ENCODE measurements at places on chromosomes 3 and 15.

- no peak for DNase-seq
- H3K4me3 ChIP-seq, result no peak overlapping the region
- H3K27me3 ChIP-seq, result no peaks in the 10 kb centered on the region
- no peak overlapping the region for H3K27ac ChIP-seq
- no peaks in the 10 kb centered on the region for H3K36me3 ChIP-seq
Observed at GRCh38 chr3:30454636-30455035, 151.8 kb upstream of the TGFBR2 start.

- H3K36me3 ChIP-seq, result no peaks in the 10 kb centered on the region
- H3K4me1 ChIP-seq, result no peaks in the 10 kb centered on the region
- no peak overlapping the region for H3K27ac ChIP-seq
- no peak overlapping the region for H3K4me3 ChIP-seq
Observed at GRCh38 chr15:67903708-67904107, 63.9 kb upstream of the RNU6-1 start.

DNA sequence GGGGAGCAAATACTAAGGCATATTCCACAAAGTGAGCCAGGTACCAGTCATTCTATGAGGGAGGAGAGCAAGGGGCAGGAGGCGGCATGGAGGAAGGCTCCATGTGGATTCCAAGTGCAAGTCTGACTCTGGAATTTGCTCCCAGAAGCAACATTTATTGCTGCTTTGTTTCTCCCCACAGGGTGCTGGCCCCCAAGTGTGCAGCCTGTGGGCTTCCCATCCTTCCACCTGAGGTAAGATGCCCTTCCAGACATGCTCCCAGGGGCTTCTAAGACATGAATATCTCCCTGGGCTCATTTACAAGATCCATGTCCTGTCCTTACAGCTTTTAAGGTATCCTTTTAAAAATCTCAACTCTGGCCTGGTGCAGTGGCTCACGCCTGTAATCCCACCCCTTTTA lies 15.9 kb upstream of the SACM1L start:
- H3K4me3 ChIP-seq, result no peak overlapping the region
- no peaks in the 10 kb centered on the region for H3K27me3 ChIP-seq
- H3K4me1 ChIP-seq, result peaks cover 14% of the 10 kb centered on the region
- peak overlapping the region; percentile 77 for H3K27ac ChIP-seq

DNA sequence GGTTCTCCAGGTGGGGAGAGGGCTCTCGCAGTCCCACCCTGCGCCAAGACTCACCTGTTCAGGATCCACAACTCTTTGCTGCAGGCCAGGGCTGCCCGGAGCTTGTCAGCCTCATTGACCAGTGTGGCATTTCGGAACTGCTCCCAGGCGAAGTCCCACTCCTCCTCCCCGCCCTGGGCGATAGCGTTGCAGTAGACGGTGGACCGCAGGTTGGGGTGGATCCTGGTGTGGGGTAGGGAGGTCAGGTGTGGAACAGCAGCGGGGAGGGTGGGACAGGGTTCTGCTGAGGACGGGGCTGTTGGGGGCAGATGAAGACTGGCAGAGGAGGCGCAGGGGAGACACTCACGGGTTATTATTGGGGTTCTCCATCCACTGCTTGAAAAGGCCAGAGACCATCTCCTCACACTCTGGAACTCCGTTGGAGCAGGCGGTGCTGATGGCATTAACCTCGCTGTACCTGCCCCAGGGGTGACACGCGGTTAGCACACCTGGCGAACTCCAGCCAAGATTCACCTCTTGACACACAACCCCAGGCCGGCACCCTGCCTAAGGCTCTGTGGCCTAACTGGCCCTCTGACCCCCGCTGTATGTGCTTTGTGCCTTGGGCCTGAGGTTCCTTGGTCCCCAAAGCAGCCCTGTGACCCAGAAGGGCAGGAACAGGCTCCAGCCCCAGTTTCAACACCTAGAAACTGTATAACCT lies 16.1 kb downstream of the MESP2 start:
- no peak for DNase-seq
- H3K4me3 ChIP-seq, result no peak overlapping the region
- no peak overlapping the region for H3K27ac ChIP-seq

GRCh38 chr3:110139048-110139447 lies 801.7 kb upstream of the DPPA4 start:
- no peak overlapping the region for H3K4me3 ChIP-seq
- no peak overlapping the region for H3K27ac ChIP-seq
- peaks cover 5% of the 10 kb centered on the region for H3K27me3 ChIP-seq
- H3K4me1 ChIP-seq, result no peaks in the 10 kb centered on the region
- DNase-seq, result no peak

GRCh38 chr15:98758224-98758623 lies 109.9 kb downstream of the IGF1R start:
- H3K4me3 ChIP-seq, result no peak overlapping the region
- DNase-seq, result no peak
- H3K4me1 ChIP-seq, result peaks cover 4% of the 10 kb centered on the region
- H3K36me3 ChIP-seq, result no peaks in the 10 kb centered on the region
- no peak overlapping the region for H3K27ac ChIP-seq

- no peak overlapping the region for H3K4me3 ChIP-seq
- no peak for DNase-seq
- H3K36me3 ChIP-seq, result peaks cover 4% of the 10 kb centered on the region
- peaks cover 14% of the 10 kb centered on the region for H3K27me3 ChIP-seq
- peaks cover 2% of the 10 kb centered on the region for H3K4me1 ChIP-seq
Observed at GRCh38 chr15:76163457-76164295, 103.9 kb downstream of the TMEM266 start.

- no peaks in the 10 kb centered on the region for H3K36me3 ChIP-seq
- no peak for DNase-seq
- H3K27me3 ChIP-seq, result peaks cover 67% of the 10 kb centered on the region
- H3K4me1 ChIP-seq, result peaks cover 17% of the 10 kb centered on the region
- H3K4me3 ChIP-seq, result no peak overlapping the region
Observed at GRCh38 chr15:70420086-70420947, 322.6 kb upstream of the TLE3 start.

DNA sequence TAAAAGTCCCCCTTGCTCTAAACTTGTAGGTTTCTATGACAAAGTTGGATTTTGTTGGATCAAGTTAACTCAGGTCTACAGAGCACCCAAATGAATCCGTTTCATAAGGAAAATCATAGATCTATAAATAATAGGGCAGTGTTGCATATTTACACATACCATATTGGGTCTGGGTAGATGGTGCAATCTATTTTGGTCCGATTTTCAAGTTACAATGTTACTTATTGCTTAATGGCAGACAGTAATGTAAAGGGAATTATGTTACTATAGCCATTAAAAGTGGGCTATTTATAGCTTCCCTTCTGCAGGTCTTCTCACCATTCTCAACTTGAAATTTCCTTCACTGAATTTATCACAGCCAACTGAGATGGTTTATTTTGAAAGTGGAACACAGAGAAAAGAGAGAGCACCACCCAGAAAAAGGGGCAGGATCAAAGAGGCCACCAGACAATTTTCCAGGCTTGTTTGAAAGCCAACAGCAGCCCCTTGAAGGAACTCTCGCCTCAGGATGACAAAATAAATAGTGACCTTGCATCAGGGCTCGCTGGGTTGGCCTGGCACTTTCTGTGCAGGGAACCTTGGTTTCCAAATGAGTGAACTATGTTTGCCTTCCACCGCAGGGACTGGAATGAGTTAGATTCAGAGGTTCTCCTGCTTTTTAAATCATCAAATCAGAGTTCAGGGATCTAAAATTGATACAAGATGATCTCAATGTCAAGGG lies 260.2 kb upstream of the HES1 start:
- H3K27ac ChIP-seq, result no peak overlapping the region
- no peak overlapping the region for H3K4me3 ChIP-seq
- H3K27me3 ChIP-seq, result peaks cover 24% of the 10 kb centered on the region

- no peak overlapping the region for H3K27ac ChIP-seq
- H3K4me1 ChIP-seq, result no peaks in the 10 kb centered on the region
- H3K4me3 ChIP-seq, result no peak overlapping the region
- no peaks in the 10 kb centered on the region for H3K27me3 ChIP-seq
- H3K36me3 ChIP-seq, result no peaks in the 10 kb centered on the region
Observed at GRCh38 chr3:110106805-110107204, 769.5 kb upstream of the DPPA4 start.

GRCh38 chr3:48631516-48632448 lies 3.5 kb downstream of the SLC26A6 start:
- peaks cover 14% of the 10 kb centered on the region for H3K4me1 ChIP-seq
- no peaks in the 10 kb centered on the region for H3K27me3 ChIP-seq
- H3K36me3 ChIP-seq, result peaks cover 13% of the 10 kb centered on the region
- no peak for DNase-seq

Data from effector memory CD8-positive, alpha-beta T cell (primary cell).